ENCODE measurements at places on chromosomes 3 and 15. TPM values are rescaled to one million over a fixed set of nuclear protein-coding genes. Genes with fewer than 3 reads are reported as not detected.

GRCh38 chr3:193977622-193978021, 158.3 kb upstream of the HES1 start:
- peaks cover 4% of the 10 kb centered on the region for H3K27me3 ChIP-seq
- no peak for DNase-seq
- H3K27ac ChIP-seq: no peak overlapping the region
- H3K36me3 ChIP-seq: peaks cover 5% of the 10 kb centered on the region
- H3K4me3 ChIP-seq: no peak overlapping the region
- H3K4me1 ChIP-seq: peaks cover 5% of the 10 kb centered on the region

- no peaks in the 10 kb centered on the region for H3K4me1 ChIP-seq
- H3K4me3 ChIP-seq: no peak overlapping the region
- no peak overlapping the region for H3K27ac ChIP-seq
- no peak for DNase-seq
These were observed 93.8 kb downstream of the FHIT start for GRCh38 chr3:61157414-61157813.

DNA sequence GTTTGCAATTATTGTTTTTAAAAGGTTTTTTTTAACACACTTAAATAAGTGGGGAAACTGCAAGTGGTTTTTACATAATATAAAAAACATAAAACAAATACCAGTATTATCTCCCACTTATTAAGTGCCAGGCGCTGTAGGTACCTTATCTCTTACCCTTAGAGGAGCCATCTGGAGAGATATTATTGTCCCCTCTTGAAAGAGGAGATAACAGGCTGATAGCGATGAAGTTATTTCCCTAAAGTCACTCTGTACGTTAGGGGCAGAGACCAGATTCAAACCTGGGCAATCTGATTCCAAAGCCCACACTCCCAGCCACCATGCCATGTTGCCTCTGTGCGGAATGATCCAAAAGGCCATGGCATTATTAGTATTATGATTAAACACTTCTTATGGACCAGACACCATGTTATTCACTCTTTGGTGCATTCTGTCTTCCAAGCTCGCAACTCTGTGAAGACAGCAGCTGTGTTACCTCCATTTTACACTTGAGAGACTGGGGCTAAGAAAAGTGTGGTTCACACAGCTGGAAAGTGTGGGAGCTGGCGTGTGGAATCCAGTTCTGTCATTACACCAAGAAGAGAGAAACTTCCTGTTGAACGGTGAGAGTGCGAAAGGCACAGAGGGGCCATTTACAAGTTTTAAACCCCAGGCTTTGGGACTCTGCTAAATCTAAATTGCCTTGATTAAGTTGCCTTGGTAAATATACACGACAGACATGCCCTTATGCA, 79.9 kb upstream of the MITF start:
- no peak overlapping the region for H3K27ac ChIP-seq
- no peaks in the 10 kb centered on the region for H3K27me3 ChIP-seq
- no peak for DNase-seq
- no peaks in the 10 kb centered on the region for H3K36me3 ChIP-seq

DNA sequence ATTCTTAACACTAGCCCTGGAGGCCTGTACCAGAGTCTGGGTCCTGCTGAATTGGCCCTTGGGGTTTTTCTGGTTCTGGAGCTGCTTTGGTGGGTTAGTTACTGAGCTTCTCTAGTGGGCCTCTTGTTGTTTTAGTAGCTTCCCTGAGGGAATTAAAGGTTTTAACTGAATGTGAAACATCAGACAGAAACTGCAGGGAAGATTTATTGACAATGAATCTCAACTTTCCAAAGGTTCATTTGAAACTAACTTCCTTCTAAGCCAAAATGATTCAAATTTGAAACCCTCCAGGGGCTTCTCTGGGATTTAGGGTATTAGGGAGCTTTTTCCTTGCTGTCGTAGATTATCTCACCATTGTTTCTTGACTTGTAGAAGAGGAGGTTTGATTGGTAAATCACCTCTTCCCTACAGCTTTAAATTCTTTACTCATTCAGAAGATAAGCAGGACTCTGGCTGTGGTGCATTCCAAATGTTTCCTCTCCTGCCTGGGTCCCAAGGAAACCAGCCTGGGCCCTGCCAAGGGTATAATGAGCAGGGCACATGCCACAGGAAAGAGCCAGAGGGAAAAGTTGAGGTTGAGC, 71.0 kb downstream of the TP63 start:
- H3K4me3 ChIP-seq: no peak overlapping the region
- no peaks in the 10 kb centered on the region for H3K4me1 ChIP-seq
- H3K27ac ChIP-seq: no peak overlapping the region
- no peaks in the 10 kb centered on the region for H3K27me3 ChIP-seq
- DNase-seq: no peak

The GOLGA8A gene
- 56.3 TPM for total RNA-seq

The SLTM gene
- 132 TPM for total RNA-seq

GRCh38 chr15:74804935-74805334, 7.7 kb upstream of the LMAN1L start:
- no peak overlapping the region for H3K4me3 ChIP-seq
- peaks cover 11% of the 10 kb centered on the region for H3K36me3 ChIP-seq
- no peaks in the 10 kb centered on the region for H3K4me1 ChIP-seq
- no peaks in the 10 kb centered on the region for H3K27me3 ChIP-seq
- H3K27ac ChIP-seq: no peak overlapping the region

The ZNF662 gene
- not detected for total RNA-seq

The PPP1R14D gene
- total RNA-seq: not detected

DNA sequence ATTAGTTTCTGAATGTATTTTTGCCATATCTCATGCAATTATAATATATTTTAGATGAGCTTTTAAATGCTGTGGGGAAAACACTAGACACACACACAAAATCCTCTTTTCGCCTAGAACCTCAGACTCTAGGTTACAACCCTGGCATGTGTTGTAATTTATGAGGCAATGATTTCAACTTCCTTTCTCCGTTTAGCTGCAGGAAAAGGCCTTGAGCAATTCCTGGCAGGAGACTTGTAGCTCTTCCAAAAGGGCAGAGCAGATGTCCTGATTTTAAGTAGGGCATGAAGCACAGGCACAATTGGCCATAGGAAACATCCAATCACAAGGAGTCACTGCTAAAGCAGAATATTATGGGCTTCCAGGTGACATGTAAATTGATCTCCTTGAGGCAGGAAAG, 82.0 kb downstream of the GPR156 start:
- H3K4me3 ChIP-seq: no peak overlapping the region
- DNase-seq: no peak
- H3K27me3 ChIP-seq: no peaks in the 10 kb centered on the region

- no peak for DNase-seq
- no peaks in the 10 kb centered on the region for H3K36me3 ChIP-seq
These were observed 140.9 kb upstream of the ROPN1 start for GRCh38 chr3:124132813-124133212.

GRCh38 chr3:53651927-53652326, 157.5 kb downstream of the CACNA1D start:
- no peaks in the 10 kb centered on the region for H3K27me3 ChIP-seq
- H3K4me3 ChIP-seq: no peak overlapping the region
- H3K36me3 ChIP-seq: peaks cover 5% of the 10 kb centered on the region
- no peaks in the 10 kb centered on the region for H3K4me1 ChIP-seq
- no peak for DNase-seq
- H3K27ac ChIP-seq: no peak overlapping the region

The ACKR4 gene
- not detected for total RNA-seq

All from H9 (cell line).